Stimulated activated CD8-positive, alpha-beta memory T cell treated with anti-CD3 and anti-CD28 coated beads, Interleukin-2, amount 100 ng/mL, for 48 hours (primary cell): ENCODE measurements at places on chromosomes 1 and 21.
A peak's percentile ranks its signal among the peaks of the same experiment; 100 is the strongest.

DNA sequence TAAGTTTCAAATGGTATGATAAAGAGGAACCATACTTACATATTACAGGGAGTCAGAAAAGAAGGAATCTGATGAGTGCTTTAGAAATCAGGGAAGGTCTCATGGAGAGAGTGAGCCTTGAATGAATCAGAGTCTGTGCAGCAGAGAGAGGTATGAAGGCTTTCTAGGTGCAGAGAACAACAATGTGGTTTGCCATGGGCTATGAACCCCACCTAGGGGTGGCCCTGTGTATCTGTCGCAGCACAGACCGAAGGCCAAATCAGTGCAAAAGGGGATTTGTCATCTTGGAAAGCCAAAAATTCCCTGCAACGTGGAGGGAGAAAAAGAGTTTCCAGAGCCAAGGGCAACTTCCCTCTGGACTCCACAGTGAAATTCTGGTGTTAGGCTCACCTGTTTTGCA is 3.5 kb downstream of the PAPPA2 start:
- DNase-seq: no peak

DNA sequence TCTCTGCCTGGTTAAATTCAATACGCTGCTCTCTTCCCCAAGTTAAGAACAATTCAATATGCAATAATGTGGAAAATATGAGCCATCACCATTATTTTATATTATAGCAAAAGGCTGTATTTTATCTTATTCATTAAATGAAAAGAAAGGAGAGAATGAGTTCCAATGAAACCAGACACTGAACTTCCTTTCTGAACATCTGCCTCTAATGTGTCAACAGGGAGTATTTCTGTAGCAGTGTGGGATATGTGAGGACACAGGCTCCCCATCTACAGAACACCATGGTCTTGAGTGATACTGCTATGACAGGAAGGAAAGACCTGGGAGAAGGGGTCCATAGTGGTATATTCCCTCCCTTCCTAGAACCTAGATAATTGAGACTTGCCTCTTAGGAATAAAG is 46.3 kb downstream of the CASQ2 start:
- DNase-seq: no peak

GRCh38 chr1:84735483-84735882 is 45.2 kb upstream of the SSX2IP start:
- no peak for DNase-seq

- peak; percentile 70 for DNase-seq
Measured at GRCh38 chr1:22039594-22040285, 12.8 kb upstream of the CDC42 start.

- no peak for DNase-seq
Measured at GRCh38 chr1:75529488-75529887, 81.4 kb downstream of the SLC44A5 start.
